ENCODE measurements at places on chromosomes 13 and 19.

DNA sequence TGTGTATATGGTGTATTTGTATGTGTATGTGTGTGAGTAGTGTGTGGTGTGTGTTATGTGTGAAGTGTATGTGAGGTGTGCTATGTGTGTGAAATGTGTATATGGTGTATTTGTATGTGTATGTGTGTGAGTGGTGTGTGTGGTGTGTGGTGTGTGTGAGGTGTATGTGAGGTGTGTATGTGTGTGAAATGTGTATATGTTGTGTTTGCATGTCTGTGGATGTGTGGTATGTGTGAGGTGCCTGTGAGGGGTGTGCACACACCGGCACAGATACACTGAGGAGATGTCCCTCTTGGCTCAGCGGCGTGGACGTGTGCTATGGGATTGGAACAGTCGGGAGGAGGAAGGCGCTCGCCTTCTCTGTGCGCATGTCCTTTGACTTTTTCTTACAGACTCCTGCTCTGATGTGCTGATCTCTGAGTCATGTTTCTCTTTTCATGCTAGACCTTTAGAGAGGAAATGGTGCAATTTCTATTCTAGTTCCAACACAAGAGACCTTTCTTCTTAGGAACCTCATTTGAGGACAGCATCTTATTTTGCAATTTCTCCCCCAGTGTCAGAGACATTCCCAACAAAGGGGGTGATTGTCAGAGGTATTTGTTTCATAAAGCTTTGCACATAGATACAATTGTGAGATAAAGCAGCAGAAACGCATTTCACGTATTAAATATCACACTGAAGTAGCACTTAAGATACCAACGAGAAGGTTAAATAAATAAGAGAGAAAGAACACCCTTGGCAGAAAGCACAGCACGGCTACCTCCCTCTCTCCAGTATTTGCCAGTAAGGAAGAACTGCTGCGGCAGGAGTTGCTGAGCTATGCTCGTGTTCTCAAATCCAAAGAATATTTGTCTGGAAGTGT is 11.3 kb upstream of the TNFRSF19 start:
- no peak for DNase-seq

GRCh38 chr19:42466521-42467182 is 23.9 kb upstream of the CXCL17 start:
- DNase-seq = no peak

- no peak for DNase-seq
Observed at GRCh38 chr13:101869553-101869952, 417.1 kb downstream of the ITGBL1 start.

- no peak for DNase-seq
Observed at GRCh38 chr13:73995736-73996135, 138.5 kb downstream of the KLF12 start.

- no peak for DNase-seq
Observed at GRCh38 chr13:106989876-106990275, 421.9 kb upstream of the ARGLU1 start.

Data from stimulated activated CD4-positive, alpha-beta T cell treated with anti-CD3 and anti-CD28 coated beads, Interleukin-4, amount 100 ng/mL, for 24 hours (primary cell).